Naive thymus-derived CD4-positive, alpha-beta T cell (primary cell): ENCODE measurements at places on chromosomes 3 and 15. TPM values are rescaled to one million over a fixed set of nuclear protein-coding genes. Genes with fewer than 3 reads are reported as not detected.

DNA sequence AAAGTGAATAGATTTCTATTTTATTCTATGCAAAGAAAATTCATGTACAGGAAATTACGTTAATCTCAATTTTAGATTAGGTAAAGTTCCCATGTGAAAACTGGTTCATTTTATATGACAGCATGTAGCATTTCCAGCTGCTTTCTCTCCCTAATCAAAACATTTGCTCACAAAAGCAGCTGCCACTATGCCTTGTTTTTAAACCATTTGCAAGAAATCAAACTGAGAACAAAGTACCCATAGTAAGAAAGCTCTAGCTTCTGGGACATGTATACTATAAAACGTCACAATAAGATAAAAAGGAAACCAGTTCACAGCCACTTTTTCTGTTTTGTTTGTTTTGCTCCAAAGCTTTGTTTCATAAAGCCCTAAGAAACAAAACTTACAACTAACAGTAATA lies 5.0 kb upstream of the CRYBG3 start:
- no peak for DNase-seq

DNA sequence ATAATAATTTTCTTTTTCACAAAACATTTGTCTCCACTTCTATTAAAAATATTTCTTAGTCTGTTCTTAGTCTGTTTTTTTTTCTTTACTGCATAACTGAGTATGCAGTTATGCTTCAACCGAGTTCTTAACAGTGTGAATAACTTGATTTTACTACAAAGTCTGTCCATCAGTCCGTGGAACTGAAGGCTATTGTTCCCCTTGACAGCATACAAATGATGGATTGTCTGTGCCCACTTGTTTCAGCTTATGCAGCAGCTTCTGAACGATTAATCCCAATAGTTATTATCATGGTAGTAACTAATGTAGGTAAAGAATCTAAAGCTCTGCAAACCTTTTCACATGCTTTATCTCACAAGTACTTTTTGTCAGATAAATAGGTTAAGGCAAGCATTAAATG lies 150.7 kb downstream of the SSR3 start:
- no peak for DNase-seq

- no peak for DNase-seq
These were observed 15.1 kb downstream of the TBC1D21 start for GRCh38 chr15:73888224-73889041.

Gene SAMMSON
- not detected for total RNA-seq
